AG09309 (cell line): ENCODE measurements at places on chromosomes 2 and 18.

DNA sequence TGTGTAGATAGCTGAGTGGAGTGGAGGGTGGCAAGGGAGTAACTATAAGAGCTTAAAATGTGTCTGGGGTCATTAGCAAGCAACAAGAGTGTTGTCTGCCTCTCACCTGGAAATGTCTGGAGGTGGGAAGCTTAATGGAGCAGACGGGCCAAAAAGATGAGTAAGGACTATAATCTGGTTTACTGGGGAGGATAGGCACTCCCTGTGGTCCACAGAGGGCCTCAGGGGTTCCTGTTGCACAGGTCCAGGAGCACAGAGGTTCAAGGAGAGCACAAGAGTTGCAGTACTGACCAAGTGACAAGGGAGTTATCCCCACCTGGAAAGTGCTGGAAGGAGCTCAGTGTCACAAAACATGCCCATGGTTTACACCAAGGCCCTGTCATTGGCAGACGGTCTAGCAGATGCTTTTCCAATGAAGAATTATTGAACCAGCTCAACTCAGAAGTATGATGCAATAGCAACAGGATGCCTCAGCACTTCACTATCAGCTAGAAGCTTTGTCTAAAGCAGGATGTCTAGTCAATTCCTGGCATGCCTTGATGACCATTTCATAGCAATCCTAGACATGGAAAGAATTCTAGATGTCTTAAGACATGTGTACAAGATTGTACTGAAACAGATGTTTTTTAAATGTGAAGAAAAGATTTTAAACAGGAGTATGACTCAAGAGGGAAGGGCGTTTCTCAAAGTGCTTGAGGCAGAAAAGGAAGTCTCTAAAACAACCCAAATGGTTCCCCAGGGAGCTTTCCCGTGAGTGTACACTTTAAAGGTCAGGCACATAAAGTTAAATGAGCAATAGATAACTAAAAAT, 62.9 kb upstream of the SERPINE2 start:
- peak; percentile 96 for DNase-seq

DNA sequence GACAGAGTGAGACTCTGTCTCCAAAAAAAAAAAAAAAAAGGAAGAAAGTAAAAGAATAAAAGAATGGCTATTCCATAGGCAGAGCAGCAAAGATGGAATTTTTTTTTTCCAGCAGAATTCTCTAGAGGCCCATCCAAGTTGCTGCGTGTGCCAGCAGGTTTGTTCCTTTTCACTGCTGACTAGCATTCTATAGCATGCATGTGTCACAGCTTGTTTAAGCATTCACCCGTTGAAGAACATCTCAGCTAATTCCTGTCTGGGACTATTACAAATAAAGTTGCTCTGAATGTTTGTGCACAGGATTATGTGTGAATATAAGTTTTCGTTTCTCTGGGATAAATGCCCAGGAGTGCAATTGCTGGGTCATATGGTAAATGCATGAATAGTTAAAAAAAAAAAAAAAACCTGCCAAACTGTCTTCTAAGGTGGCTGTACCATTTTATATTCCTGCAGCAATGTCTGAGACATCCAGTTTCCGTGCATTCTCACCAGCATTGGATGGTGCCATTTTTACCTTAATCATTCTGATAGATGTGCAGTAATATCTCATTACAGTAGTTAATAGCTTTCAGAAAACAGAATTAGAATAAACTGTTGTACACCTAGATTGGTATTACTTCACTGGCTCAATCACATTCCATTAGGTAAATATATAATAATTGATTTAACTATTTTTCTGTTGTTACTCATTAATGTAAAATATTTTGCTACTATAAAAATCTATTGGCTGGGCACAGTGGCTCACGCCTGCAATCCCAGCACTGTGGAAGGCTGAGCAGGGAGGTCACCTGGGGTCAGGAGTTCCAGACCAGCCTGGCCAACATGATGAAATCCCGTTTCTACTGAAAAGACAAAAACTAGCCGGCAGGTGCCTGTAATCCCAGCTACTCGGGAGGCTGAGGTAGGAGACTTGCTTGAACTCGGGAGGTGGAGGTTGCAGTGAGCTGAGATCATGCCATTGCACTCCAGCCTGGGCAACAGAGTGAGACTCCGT, 47.5 kb upstream of the ASAP2 start:
- no peak for DNase-seq

DNA sequence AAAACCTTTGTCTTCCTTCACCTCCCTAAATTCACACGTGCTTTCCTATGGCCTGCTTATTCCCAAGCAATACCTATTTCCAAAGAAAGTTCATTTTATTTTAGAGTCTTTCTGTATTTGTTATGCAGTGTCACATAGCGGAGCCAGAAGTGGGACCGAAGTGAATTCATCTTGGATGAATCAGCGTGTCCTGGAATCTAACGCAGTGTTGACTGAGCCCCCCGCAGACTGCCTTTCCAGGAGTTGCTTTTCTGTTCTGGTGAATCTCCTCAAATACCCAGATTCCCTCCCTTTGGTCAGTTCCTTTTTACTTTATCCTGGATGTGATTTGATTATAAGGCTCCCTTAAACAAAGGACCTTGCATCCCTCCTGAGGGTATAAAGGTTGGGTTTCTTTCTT, 10.8 kb downstream of the ALPP start:
- no peak for DNase-seq

GRCh38 chr2:55801436-55801835, 107.8 kb upstream of the PNPT1 start:
- DNase-seq: no peak

GRCh38 chr18:54856105-54856646, 27.9 kb downstream of the RAB27B start:
- DNase-seq: no peak

GRCh38 chr2:138502255-138503086, 901 bp downstream of the SPOPL start:
- DNase-seq: no peak

DNA sequence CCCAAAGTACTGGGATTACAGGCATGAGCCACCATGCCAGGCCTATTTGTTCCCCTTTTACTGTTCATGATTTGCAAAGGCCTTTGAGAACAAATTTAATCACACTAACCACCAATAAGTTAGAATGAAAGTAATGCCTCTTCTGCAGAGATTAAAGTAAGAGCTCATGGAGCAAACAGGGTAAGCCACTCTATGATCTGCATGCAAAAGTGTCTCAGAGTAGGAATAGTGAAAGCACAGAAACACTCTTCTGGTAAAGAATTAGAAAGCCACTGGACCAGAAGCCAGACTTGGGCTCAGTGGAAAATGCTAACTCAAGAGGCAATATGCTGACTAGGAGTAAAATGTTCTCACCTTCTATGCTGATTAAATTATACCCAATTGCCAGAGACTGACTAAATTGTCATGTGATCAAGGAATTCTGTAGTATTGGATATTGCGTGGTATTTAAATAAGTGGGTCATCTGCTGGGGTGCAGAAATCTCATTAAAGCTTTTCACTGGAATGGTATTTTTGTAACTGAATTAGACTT, 235.3 kb upstream of the ERBB4 start:
- DNase-seq: no peak

- DNase-seq: no peak
These were observed 5.6 kb upstream of the ASB1 start for GRCh38 chr2:238420878-238421694.

DNA sequence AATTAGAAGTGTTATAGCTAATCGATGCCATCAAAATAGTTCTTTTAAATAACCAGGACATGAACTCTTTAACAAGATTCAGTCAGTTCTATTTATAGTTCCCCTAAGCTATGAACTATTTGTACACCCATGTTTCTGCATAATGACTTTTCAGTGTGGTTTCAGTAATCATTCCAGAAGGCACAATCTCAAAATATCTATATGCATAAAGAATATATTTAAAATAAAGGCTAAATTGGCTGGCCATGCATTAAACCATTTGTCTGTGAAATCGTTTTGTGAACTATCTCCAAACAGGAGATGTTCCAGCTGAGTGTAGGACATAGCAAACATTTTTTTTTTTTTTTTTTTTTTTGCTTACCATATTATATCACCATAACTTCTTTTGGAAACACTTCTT, 719.3 kb downstream of the PLCL1 start:
- DNase-seq: no peak

GRCh38 chr2:56229397-56230060, 45.7 kb downstream of the CCDC85A start:
- DNase-seq: no peak

DNA sequence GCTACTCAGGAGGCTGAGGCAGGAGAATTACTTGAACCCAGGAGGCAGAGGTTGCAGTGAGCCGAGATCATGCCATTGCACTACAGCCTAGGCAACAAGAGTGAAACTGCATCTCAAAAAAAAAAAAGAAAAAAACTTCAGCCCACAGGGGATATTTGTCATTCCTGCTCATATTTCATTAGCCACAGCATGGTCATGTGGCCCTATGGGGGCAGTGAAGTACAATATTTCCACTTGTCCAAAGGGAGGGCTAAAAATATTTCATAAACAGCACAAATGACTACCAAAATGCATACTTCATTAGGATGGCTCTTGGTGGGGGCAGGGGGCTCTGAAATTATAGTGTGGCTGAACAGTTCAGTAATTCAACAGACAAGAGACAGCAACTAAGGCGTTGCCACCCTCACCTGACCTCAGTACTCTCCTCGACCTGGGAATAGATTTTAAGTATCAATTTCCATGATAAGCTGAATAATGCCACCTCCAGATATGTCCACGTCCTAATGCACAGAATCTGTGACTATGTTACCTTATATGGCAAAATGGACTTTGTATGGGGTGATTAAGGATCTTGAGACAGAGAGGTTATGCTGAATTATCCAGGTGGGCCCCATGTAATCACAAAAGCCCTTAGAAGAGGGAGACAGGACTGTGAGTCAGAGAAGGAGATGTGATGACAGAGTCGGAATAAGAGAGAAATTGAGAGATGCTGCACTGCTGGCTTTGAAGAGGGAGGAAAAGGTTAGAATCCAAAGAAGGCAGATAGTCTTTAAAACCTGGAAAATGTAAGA, 158.2 kb upstream of the CRIM1 start:
- no peak for DNase-seq

DNA sequence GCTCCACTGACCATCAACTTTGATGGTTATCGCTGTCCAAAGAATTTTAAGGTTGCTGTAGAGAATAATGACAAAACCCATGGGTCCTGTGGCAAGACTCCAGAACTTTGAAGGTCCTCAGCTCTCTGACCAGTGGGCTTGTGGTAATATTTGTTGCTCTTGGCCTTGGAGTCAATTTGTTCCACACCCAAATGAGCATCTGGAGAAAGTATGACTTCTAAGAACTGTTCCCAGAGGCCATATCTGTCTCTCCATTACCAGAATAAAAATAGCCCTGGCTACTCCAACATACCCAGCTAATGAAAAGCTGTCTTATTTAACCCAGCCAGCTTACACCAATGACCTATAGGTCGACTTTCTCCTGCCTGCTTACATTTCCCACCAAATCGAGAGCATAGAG, 466.4 kb downstream of the MEIS1 start:
- DNase-seq: no peak

- no peak for DNase-seq
These were observed 170.4 kb downstream of the SOCS6 start for GRCh38 chr18:70459251-70459650.

- no peak for DNase-seq
These were observed 104.4 kb downstream of the DOCK10 start for GRCh38 chr2:224937887-224938286.

- no peak for DNase-seq
These were observed 38.5 kb downstream of the MTERF4 start for GRCh38 chr2:241063587-241063986.

DNA sequence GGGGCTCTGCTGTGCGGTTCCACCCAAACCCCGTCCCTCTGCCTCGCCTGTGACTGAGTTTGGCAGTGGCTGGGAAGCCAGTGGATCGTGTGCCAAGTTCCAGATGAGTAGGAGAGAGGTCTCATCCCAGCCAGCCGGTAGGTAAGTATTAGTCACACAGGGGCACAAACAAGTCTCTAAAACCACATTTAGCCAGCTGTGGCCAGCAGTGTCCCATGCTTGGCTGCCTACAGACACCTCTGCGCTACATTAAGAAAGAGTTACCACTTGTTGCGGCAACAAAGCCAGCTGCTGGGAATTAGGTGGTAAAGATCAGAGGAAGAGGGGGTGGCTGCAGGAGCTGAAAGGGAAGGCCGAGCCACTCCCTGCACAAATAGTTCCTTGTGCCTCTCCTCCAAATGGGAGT, 81.2 kb downstream of the GATA6 start:
- DNase-seq: no peak

DNA sequence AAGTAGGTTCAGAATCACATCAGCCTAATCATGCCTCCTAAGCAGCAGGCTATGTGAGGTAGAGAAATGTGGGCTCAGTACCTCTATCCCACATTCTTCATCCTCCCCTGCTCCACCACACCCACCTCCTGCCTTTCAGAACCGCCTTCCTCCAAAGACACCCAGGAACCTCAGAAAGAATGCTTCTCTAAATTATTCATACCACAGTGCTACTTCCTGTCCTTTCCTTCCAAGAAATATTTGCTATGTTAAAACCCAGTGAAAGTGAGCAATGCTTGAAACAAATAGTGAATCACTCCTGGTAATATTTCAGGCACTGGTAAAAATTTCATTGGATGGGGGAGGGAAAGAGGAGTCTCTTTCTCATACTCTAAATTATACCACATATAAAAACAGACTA, 24.0 kb upstream of the CREB1 start:
- DNase-seq: peak; percentile 63

- DNase-seq: no peak
These were observed 107.9 kb downstream of the FAM124B start for GRCh38 chr2:224293976-224294375.

GRCh38 chr2:232097260-232097659, 135.7 kb downstream of the DIS3L2 start:
- no peak for DNase-seq

DNA sequence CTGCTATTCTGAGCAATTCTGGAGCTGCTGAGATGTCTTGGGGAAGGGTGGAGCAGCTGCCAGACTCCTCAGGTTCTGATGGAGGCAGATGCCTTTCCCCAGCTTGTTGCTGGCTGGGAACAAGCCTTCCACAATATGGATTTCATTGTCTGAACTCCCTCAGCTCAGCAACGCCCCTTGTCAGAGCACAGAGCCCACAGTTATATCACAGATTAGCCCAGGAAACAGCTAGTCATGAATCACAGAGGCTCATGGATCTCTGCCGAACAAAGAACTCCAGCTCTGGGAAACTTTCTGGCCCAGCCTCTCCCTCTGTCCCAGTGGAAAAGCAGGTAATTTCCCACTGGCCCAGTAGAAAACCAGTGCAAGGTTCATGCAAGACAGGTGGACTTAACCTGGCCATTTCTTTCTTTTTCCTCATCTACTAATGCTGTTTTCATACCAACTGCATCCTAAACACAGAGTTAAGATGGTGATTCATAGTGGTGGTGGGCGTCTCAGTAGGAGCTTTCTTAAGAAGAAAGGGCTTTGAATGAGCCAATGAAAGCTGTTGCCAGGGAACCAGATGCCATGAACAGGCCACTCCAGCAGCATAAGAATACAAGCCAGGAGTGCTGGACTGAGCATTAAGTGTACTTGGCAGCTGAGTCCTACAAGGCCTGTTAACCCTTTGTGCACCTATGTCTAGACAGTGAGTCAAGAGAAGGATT, 8.7 kb upstream of the KIAA2012 start:
- DNase-seq: peak; percentile 72
